ENCODE measurements at places on chromosomes 6 and 20.

- peak; percentile 54 for DNase-seq
Observed at GRCh38 chr6:70709826-70710225, 42.1 kb downstream of the SMAP1 start.

- peak; percentile 42 for DNase-seq
Observed at GRCh38 chr6:100342830-100343229, 121.9 kb downstream of the SIM1 start.

GRCh38 chr6:42937548-42938427 is 8.5 kb downstream of the CNPY3 start:
- DNase-seq: no peak

DNA sequence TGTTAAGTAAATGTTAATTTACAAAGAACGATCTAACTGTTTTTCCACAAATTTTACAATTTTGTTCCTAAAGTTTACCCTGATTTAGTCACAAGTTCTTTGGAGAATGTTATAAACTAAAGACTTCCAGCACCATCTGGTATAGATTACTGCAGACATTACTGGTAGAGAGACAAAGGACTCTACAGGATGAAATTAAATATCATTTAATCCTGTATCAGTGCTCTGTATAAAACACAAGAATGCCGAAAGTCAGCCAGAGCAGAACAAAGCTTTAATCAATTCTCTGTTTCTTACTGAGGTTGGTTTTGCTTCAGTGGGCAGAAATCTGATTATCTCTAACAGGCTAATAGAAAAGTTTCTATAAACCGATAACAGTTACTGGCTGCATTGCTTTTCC is 763.6 kb downstream of the TENT5A start:
- DNase-seq: peak; percentile 44

GRCh38 chr6:123467392-123467791 is 169.4 kb downstream of the TRDN start:
- no peak for DNase-seq

DNA sequence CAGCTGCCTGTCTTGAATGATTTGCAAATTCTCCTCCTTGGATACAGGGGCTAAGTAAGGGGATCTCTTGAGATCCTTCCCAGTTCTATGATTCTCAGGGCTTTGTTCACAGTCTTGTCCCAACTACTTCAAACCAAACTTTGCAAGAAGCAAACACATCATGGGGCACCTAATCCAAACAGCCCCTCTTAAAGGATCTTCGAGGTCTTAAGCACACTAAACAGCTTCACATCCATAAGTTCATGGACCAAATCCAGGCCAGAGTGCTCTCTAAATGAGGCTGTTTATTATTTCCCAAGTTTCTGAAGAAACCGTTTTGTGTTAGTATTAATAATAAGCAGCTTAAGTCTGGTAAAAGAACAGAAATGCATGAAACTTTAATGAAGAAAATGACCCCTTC is 75.2 kb downstream of the KIF6 start:
- DNase-seq: no peak

GRCh38 chr6:41799559-41799911 is 12.0 kb downstream of the TOMM6 start:
- DNase-seq: no peak

DNA sequence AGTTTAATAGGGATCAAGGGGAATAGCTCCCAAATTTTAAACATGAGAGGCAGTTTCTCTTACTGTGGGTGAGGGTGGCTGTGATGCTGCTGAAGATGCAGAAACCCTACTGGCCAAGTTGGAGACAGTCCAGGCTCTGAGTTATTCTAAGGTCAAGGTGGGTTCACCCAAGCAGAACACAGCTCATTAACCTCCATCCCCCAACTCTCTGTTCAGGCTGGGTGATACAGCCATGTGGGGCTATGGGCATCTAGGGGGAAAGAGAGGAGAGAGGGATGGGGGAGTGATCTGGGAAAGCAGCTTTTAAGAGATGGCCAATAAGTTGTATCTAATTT is 18.9 kb upstream of the TRAM2 start:
- DNase-seq: no peak

GRCh38 chr6:24481449-24481848 is 7.9 kb downstream of the GPLD1 start:
- DNase-seq: no peak

- peak; percentile 30 for DNase-seq
Observed at GRCh38 chr6:143400258-143401067, 50.0 kb downstream of the ADAT2 start.

GRCh38 chr6:148591656-148592055 is 155.2 kb upstream of the UST start:
- DNase-seq: no peak

DNA sequence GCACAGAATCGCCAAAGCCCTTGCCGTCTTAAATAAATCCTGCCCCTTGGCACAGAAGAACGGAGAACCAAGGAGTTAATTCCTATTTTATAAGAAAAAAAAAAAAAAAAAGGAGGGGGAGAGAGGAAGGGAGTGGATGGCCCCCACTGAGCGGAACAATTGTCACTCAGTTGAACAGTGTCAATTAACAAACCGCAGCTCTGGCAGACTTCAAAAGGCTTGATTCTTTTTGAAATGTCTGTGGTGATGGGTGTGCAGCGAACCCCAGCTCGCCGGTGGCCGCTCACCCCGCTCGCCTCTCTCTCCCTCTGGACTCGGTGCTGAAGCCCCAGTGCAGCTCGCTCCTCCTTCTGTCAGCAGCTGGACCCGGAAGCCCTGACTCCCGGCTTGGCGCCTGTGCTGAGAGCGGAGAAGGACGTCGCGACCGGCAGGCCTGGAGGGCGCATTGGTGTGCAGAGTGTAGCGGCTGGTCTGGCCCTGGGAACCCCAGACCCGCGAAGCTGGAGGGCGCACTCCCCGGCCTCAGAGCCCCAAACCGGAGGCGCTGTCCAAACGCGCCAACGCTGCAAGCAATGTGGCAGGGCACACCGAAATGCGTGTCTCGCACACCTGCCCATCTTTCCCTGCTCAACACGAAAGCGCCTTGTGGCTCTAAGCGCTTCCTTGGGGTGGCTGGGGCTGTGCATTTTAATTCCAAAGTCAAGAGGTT is 3.4 kb downstream of the LINC00237 start:
- DNase-seq: peak; percentile 22

DNA sequence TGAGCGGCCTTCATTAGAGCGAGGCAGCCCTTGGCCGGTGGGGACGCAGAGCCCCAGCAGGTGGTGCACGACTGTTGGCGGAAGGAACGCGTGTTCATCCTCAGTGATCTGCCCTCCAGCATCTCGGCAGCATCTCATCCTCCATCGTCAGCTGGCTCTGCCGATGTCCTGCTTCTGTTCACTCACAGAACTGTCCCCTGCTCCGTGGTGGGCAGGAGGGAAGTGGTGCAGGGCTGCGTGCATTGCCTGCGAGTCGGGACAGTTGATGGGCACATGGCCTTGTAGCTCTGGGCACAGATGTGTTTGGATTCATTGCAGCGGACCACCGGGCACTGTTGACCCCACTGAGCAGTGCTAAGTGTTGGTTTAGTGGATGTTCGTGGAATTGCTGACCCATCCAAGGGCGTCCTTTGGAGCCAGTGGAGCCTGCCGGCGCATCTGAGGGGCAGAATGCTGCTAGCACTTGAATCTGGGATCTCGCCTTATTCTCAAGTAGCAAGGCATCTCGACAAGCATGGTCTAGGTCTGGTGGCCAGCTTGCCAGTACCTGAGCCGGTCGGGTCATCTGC is 6.7 kb upstream of the SLC17A9 start:
- no peak for DNase-seq

- DNase-seq: no peak
Observed at GRCh38 chr20:63176427-63177133, 39.4 kb downstream of the YTHDF1 start.

DNA sequence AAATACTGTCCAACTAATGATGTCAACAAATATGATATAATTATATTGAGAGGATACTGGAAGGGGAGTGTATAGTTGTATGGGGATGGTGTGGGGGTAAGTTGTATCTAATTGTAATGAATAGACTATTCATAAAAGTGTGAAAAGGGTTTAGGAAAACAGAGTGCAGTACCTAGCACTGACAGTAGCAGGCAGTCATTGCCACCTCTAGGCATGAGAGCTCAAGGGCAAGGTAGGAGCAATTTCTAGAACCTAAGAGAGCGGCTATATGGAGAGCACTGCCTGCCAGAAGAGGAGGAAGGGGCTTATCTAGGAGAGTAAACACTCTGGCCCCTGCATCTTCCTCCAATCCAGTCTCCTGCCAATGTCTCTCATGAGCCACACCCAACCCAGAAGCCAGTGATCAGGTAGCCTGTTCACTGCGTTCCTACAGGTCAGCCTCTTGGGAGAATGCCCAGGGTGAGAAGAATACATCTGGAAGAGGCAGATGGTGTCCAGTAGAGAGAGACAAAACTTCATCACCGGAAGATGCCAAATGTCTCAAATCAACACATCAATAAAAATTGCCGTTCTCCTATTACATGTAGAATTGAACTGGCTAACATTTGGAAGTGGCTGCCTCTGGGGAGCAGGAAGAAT is 200.0 kb downstream of the LY86 start:
- DNase-seq: no peak

DNA sequence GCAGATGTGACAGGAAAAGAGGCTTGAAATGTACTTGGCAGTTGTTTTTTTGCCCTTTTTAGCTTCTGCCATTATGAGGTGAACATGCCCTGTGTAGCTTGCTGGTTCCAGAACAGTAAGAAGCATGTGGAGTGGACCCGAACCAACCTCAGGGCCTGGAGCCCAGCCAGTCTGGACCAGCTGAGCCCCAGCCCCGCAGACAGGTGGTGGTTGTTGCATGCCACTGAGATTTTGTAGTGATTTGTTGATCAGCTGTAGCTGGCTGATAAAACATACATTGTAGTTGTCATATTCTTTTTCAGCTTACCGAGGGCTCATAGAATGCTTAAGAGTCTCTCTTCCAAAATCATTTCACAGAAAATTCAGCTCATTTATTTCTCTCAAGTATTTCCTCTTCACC is 182.2 kb downstream of the FARS2 start:
- no peak for DNase-seq

GRCh38 chr6:55198715-55199114 is 24.4 kb downstream of the HCRTR2 start:
- peak; percentile 61 for DNase-seq

DNA sequence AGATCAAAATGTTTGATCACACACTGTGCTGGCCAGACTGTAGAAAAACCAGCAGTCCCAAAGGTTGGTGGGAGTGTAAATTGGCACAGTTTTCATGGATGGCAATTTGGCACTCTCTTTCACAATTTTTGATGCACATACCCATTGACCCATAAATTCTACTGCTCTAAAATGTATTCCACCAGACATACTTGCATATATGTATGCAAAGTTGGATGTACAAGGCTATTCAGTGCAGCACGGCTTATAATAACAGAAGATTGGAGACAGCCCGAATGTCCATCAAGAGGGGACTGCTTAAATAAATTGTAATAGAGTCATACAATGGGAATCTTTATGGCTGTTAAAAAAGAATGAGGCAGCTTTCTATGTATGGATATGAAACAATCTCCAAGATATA is 101.7 kb upstream of the TOP1 start:
- DNase-seq: no peak

- DNase-seq: no peak
Observed at GRCh38 chr6:33420491-33421343, 852 bp downstream of the SYNGAP1 start.

GRCh38 chr20:24546232-24546892 is 76.9 kb downstream of the SYNDIG1 start:
- DNase-seq: no peak

GRCh38 chr6:113412589-113413357 is 444.4 kb upstream of the MARCKS start:
- peak; percentile 44 for DNase-seq
